Activated CD4-positive, alpha-beta T cell treated with anti-CD3 and anti-CD28 coated beads, Interleukin-2, amount 10 ng/mL, durations not matched to agents 7 days and 5 days (primary cell): ENCODE measurements at places on chromosomes 6 and 20. TPM values are rescaled to one million over a fixed set of nuclear protein-coding genes. Genes with fewer than 3 reads are reported as not detected.

DNA sequence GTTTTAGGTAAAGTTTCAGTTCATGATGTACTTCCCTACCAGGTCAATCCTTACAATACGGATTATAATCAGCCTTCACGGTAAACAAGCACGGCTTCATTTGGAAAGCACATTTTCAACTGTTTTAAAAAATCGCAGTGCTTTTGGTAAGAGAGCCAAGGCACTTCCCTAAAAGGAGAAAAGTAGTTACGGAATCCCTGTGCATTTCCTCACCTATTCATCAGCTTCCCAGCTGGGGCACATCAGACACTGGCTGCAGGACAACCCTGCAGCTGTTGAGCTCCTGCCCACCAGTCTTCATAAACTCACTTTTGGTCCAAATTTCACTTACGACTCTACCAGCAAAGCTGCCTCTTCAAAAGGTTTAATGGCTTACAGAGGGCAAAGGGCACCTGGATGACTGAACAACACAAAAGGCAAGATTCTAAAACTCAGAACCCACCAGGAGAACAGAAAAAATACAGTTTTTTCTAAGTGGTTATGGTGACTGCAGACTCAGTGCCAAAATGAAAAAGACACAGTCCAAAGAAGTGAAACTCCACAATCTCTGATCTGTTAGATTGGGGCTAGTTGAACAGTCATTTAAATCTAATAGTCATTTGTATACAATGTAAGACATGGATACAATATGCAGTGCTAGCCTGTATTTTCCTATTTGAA lies 7.5 kb downstream of the SNX5 start:
- DNase-seq = no peak

- DNase-seq = no peak
These were observed 14.0 kb upstream of the FAM50B start for GRCh38 chr6:3835055-3835731.

GRCh38 chr6:69913361-69913760 lies 47.0 kb downstream of the COL19A1 start:
- no peak for DNase-seq

DNA sequence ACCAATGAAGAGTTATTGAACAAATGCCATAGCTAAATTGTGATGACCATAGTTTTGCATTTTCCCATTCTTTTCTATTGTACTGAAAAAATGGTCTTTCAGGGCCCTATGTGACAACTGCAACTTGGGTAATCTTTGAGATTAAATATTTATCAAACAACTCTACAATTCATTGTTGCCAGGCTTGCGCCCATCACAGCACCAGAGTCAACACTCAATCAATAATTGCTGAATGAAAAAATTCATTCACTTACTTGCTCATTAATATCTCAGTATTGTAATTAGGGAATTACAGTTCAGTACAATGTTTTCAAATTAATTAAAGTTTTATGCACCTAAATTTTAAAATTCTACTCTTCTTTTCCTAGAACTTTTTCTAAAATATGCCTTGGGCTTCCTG lies 7.7 kb upstream of the RALGAPA2 start:
- DNase-seq = no peak

GRCh38 chr20:62652894-62653305 lies 10.6 kb downstream of the SLCO4A1 start:
- DNase-seq = no peak

GRCh38 chr6:37019065-37019450 lies 13.6 kb downstream of the FGD2 start:
- no peak for DNase-seq

GRCh38 chr6:19268117-19268516 lies 569.1 kb upstream of the ID4 start:
- DNase-seq = no peak

GRCh38 chr6:107144014-107144413 lies 28.7 kb upstream of the BEND3 start:
- no peak for DNase-seq

GRCh38 chr6:161292650-161293281 lies 18.9 kb upstream of the AGPAT4 start:
- DNase-seq = no peak

GRCh38 chr6:30192076-30192475 lies 21.1 kb downstream of the TRIM26 start:
- peak; percentile 3 for DNase-seq

GRCh38 chr6:136439514-136440190 lies 110.6 kb downstream of the MAP7 start:
- DNase-seq = no peak

DNA sequence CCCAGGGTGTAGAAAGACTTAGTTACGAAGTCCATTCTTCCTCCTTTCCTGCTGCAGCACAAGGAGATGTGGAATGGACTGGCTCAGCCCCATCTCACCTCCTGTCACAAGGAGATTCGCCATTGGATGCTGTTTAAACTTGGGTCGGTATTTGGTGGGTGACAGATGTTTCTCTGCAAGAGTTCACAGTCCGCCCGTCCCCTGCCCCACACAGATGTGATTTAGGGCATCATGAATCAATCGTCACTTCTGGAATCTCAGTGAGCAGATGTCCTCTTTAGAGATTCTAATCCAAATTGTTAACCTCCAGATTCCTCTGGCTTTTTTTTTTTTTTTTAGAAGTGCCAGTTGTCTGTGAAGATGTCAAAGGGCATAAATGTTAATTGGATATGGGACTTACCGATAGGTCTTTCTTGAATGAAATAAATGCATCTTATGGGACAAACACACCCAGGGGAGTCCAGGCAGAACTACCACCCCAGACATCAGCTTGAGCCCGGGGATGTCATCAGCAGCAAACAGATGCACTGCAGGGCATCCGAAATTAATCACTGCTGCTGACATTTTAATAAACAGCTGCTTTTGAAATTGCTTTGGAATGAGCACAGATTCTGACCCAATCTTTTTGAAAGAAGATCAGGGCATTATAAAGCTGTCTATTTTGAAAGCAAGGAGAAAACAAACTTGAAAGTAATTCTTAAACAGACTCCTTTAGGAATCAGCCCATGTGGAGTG lies 117.6 kb upstream of the CDH4 start:
- DNase-seq = no peak

- DNase-seq = no peak
These were observed 93.1 kb downstream of the ARMC2 start for GRCh38 chr6:108941281-108941680.

- no peak for DNase-seq
These were observed 71.9 kb downstream of the GRM1 start for GRCh38 chr6:146100776-146101175.

DNA sequence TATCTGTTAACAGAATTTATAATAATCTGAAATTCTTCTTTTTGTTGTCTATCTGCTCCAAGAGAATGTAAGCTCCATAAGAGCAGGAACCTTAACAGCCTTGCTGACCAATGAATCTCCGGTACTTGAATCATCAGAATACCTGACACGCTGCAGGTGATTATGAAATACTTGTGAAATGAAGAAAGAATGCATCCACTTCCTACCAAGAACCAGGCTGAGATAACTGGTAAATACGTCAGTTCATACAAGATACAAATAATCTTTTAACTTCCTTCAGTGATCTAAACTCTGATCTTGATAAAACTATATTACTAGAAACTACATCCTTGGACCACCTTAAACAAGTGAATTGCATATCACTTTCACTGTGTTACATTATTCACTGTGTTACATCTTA lies 116.2 kb downstream of the MAP3K5 start:
- no peak for DNase-seq

DNA sequence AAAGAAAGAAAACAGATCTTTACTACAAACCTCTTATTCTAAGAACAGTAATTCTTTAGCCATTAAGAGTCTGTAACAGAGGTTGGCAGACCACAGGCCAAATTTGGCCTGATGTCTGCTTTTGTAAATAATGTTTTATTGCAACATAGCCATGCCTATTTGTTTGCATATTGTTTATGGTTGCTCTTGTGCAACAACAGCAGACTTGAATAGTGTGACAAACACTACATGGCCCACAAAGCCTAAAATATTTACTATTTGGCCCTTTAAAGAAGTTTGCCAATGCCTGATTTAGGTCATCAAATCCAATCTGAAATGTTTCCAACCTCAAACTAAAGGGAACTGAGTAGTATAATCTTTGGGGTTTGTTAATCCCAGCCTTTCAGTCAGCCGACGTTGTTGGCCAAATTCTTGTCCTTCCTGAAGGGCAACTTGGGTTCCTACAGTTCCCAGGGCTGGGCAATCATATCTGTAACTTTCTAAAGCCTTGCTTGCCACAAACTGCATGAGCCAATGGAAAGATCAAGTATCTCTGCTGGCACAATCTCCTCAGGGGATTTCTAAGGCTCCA lies 33.9 kb upstream of the TBC1D20 start:
- no peak for DNase-seq

- DNase-seq = no peak
These were observed 11.0 kb upstream of the SIM1 start for GRCh38 chr6:100475554-100476320.

- no peak for DNase-seq
These were observed 99.1 kb upstream of the PRDM1 start for GRCh38 chr6:105986998-105987397.

- no peak for DNase-seq
These were observed at the start of gene SLC22A16 for GRCh38 chr6:110476046-110476849. Gene SLC22A16 (minus strand): TSS chr6:110476613. CDS start chr6:110476574, 39 bp downstream.

- DNase-seq = no peak
These were observed 5.7 kb upstream of the CTNNBL1 start for GRCh38 chr20:37688093-37688492.

DNA sequence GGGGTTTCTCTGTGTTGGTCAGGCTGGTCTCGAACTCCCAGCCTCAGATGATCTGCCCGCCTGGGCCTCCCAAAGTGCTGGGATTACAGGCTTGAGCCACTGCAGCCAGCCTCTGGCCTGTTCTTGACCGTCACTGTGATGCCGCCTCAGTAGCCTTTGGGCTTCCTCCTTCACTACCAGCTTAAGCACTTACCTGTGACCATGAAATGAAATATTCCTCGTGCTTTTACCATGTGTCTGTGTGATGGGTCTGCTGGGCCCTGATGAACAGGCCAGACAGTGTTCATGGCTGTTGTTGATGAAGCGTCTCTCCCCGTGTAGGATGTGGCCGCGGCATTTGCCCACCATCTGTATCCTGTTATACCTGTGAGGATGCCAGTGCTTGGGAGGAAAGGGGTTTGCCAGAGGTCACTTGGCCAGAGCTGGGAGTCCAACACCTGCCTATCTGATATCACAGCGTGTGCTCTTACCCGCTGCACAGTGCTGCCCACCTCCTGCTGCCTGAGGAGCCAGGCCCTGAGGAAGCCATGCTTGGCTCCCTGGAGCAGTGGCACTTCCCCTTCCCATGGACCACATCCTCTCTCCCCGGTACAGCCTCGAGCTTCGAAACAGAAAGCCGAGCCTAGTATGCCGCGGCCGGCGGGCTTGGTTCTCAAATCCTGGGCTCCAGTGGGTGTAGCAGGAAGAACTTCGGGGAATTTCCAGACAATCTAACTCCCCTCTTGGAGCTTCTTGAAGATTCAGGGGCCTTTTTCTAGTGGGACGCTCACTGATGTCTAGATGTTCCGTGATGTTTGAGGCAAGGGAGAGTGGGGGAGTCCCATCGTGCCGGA lies 167.9 kb downstream of the ZDHHC14 start:
- no peak for DNase-seq

DNA sequence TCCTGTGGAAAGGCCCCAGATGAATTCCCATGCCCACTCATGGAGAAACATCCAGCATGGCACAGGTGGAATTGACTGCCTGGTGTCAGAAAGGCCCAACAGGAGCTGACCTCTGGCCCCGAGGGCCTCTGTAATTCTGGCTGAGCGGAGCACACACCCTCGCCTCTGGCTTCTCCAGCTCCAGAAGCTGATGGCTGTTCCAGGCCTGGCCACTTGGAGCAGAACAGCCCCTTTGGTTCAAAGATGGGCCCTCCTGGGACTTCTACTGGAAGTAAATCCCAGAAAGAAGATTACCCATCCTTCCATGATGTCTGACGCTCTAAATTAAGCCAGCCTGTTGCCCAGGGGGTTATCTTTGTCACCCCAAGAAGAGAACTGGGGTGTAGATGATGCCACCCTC lies 275.1 kb upstream of the CDH4 start:
- DNase-seq = no peak

GRCh38 chr20:63898882-63899558 lies 4.1 kb downstream of the DNAJC5 start:
- no peak for DNase-seq

GRCh38 chr6:139679516-139680179 lies 305.2 kb upstream of the CITED2 start:
- no peak for DNase-seq

DNA sequence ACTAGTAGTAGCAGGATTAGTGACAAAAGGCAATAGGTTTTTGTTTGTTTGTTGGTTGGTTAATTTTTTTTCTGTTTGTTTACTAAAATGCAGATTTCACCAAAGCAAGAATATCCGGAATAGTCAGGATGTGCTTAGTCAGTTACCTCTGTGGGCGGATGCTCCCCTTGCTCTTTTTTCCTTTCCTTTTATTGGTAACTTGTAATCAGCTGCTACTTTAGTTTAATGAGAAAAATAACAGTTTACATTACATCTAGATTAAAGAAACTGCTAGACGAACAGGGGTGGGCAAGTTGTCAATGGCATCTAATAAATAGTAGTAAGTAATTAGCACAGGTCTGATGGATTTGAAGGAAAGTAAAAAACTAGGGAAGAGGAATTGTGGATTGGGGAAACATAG lies 646.9 kb upstream of the FLRT3 start:
- no peak for DNase-seq

GRCh38 chr20:54137115-54137514 lies 36.7 kb downstream of the CYP24A1 start:
- DNase-seq = no peak

DNA sequence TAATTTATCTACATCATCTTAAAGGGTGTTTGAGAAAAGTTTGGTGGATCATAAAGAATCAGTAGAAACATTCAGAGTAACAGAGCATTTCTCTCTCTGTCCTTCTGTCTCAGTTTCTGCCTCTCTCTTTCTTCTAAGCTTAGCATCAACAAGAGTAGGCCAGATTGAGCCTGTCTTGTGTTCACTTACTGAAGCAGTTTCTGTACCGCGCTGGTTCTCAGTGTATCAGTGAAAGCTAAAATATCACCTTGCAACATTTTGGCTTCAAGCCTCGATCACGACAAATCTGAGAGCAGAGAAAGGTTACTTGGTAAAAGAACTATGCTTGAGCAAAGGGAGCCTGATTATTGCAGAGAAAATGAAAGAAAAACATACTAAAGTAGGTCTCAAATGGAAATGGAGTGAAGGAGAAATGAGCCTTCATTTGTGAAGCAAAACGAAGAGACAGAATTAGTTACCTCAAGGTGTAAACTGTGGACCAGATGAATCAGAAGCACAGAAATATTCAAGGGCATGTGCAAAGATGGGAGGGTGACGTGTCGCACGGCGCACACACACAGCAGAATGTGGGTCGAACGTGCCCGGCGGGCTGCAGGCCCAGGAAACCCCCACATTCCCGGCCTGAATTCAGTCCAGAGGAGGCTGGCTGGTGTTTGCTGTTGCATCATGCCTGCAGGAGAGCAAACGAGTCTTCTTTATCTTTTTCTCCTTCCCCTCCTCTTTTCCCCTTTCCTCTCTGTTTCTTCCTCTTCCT lies 509.3 kb downstream of the QKI start:
- no peak for DNase-seq

GRCh38 chr6:110938171-110938570 lies 20.3 kb upstream of the GTF3C6 start:
- DNase-seq = no peak

DOK5 gene
- not detected for total RNA-seq

ZNF76 gene
- 41.1 TPM for total RNA-seq

SUMO4 gene
- 10.2 TPM for total RNA-seq

EMILIN3 gene
- total RNA-seq = not detected

SCUBE3 gene
- total RNA-seq = not detected

KCNK15 gene
- total RNA-seq = not detected

MUC22 gene
- total RNA-seq = not detected

TMEM14C gene
- total RNA-seq = 66.6 TPM
